SK-N-MC (cell line): ENCODE measurements at places on chromosomes 3 and 15.
A peak's percentile ranks its signal among the peaks of the same experiment; 100 is the strongest.

DNA sequence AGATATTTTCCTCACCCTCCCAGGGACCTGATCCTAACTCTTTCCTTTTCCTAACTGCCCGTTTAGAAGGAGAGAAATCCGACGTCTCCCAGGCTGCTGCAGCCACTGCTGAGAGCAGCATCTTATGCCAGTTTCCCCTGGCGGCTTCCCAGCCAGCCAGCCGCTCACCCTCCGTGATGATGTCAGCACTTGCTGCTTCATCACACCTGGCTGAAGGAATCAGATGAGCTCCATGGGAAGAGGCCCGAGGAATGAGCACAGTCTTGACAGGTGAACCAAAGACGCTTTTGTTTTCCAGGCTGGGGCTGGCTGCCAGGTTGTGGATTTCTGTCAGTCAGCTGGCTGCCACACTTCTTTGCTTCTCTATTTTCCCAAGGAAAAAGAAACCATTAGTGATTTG is 445.1 kb upstream of the RBMS3 start:
- DNase-seq, result no peak

DNA sequence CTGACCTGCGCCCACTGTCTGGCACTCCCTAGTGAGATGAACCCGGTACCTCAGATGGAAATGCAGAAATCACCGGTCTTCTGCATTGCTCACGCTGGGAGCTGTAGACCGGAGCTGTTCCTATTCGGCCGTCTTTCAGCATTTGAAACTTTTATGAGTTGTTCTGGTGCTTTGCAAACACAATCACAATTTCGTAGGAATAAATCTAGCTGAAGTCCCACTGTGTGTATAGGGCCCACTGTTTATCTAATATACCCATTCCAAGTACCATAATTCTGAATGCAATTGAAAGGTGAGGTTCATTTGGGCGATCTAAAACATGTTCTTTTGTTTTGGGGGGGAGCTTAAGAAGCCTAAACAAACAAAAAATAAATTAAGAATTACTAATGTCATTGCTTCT is 572.1 kb downstream of the FGF12 start:
- DNase-seq, result no peak

DNA sequence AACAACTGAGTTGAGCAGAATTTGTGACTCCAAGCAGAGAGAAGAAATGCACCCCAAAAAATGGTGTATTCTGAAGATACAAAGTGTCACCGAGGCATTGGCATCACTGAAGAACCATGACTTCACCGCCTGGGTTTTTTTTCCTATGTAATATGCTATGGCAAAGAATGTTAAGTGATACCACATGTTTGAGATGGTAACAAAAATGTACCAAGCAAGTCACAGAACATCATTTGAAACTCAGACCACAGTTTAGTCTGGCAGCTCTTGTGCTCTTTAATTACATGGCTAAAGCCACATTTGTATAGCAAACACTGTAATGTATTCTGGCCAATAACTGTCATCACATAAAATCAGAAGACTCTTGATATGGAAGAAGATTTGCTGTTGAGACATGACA is 323.5 kb downstream of the ULK4 start:
- DNase-seq, result no peak

DNA sequence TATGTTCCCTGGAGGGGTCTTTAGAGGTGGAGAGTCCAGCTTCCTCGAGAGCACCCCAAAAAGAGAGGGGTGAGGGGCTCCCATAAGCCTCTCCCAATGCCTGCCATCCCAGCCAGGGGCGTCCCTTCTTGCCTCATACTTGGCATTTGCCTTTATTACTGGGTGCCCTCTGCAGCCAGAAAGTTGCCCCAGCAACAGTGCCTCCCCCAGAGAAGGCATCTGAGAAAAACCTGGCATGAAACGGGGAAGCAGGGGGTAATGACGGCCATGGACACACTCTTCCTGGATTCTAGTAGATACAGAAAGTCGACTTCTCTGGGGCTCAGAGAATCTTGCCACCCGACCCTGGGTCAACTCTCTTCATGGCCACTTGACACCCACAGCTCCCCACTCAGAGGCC is 90.1 kb downstream of the PCSK6 start:
- DNase-seq, result no peak

GRCh38 chr3:40602778-40603385 is 78.1 kb downstream of the ZNF621 start:
- no peak for DNase-seq

- no peak for DNase-seq
Measured at GRCh38 chr3:108599677-108600409, 10.3 kb downstream of the DZIP3 start.

GRCh38 chr3:150495563-150496168 is 50.6 kb downstream of the SERP1 start:
- peak; percentile 63 for DNase-seq
